ENCODE measurements at places on chromosomes 6 and 20.

DNA sequence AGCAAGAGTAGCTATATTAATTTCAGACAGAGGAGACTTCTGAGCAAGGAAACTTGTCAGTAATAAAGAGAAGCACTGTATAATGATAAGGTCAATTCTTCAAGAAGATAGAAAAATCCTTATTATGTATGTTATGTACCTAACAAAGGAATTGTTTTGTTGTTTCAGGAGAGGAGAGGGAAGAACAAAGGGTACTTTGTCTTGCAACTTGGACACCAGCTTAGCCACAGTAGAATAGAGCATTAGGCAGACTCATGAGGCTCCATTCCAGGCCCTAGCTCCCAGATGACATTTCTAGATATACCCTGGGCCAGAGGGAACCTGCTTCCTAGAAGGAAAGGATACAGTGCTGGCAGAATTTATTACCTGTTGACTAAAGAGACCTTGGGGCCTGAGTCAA lies 6.5 kb upstream of the NUS1 start:
- no peak for DNase-seq

DNA sequence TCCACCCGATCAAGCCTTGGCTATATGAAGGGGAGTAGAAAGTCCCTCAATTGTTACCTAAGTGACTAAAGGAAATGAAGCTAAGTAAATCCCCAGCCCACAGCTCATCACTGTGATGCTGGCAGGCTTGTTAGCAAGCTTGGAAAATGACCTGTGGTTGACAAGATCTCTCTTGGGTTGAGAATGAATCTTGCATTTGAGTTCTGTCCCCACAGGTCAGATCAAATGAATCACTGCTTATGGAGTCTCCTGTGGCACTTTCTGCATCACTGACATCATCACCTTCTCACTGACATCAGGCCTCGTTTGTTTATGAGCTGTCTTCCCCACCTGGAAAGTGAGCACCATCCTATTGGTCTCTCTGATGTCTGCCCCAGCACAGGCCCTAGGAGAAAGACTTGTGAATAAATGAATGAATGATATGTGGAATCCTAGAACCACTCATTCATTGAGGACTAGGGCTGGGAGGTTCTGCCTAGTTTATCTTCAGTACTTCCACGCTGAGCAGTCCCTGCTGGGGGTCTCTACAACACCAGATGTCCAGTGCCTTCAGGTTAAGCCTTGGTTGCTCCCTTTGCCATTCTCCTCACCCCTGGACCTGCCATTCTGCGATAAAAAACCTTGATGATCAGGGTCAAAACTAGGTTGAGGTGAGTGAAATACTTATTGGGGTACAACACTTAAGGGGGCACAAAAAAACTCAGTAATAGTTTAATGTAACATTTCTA lies 318.4 kb upstream of the MOCS1 start:
- no peak for DNase-seq

GRCh38 chr20:10314198-10314597 lies 95.6 kb downstream of the SNAP25 start:
- DNase-seq: no peak

DNA sequence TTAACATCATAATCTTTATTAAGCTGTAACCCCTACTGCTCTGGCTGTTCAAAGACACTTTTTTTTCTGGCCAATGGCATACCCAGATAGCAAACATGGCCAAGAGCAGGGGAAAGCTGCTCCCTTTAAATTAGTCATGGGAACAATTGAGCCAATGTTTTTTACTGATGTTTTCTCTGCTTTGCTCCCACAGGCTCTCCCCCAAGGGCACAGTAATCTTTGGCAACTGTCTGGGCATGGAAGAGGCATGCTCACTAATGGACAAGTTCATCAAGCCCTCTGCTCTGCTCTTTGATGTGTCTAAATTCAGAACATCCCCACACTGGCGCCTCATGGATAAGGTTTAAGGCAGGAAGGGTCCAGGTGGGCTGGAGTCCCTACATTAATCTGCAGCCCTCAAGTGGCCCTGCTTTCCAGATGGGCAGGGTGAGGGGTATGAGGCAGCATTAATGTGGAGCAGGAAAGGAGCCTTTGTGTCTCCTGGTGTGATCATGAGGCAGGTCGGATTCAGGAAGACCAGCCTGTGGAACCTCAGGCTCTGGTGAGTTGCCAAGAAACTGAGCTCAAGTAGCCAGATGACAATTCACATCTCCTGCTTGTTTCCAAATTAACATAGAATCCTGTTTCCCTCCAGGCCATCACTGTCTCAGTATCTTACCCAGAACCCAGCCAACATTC lies 227.0 kb upstream of the CST7 start:
- DNase-seq: no peak

GRCh38 chr20:35395728-35396127 lies 16.0 kb downstream of the UQCC1 start:
- DNase-seq: no peak

- no peak for DNase-seq
Observed at GRCh38 chr6:39330057-39330456, 7.6 kb upstream of the KCNK16 start.

DNA sequence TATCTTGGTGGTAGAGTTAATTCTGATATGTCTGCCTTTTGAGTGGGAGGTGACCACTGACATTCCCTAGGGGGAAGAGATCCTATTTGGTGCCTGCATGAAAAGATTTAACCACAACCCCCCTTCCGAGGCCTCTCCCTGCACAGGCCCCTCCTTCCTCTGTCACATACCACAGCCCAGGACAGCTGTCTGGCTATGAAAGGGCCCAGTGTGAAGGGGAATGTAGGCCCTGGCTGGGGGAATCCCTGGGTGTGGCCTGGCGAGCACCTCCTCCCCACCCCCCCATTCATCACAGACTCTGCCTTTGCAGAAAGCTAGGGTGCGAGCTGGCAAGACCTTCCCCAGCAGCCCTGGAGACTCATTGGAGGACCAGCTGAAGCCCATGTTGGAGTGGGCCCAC lies 27.4 kb upstream of the MAPRE1 start:
- DNase-seq: peak; percentile 13

- DNase-seq: no peak
Observed at GRCh38 chr6:113362301-113363047, 494.7 kb upstream of the MARCKS start.

DNA sequence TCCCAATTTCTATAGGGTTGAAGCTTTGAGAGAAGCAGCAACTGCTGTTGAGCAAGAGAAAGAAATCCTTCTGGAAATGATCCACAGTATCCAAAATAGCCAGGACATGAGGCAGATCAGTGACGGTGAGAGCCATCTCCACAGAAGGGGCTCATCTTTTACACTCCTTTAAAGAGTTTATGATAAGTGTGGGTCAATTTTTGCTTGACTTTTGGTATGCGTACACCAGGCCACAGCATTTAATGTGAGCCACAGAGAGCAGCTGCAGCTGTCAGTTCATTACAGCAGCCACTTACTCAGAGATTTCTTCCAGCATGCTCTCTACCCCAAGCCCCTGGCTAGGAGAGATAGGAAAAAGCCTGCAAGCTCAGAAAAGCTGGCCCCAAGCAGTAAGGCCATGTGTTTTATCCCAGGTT lies 9.9 kb downstream of the BAG2 start:
- no peak for DNase-seq

- DNase-seq: no peak
Observed at GRCh38 chr20:20499439-20499838, 131.5 kb downstream of the INSM1 start.

GRCh38 chr6:106811088-106811686 lies 163.3 kb downstream of the CD24 start:
- no peak for DNase-seq

GRCh38 chr6:141724731-141725130 lies 408.0 kb upstream of the GJE1 start:
- no peak for DNase-seq

- no peak for DNase-seq
Observed at GRCh38 chr6:118892355-118892991, 1.5 kb upstream of the ASF1A start.

DNA sequence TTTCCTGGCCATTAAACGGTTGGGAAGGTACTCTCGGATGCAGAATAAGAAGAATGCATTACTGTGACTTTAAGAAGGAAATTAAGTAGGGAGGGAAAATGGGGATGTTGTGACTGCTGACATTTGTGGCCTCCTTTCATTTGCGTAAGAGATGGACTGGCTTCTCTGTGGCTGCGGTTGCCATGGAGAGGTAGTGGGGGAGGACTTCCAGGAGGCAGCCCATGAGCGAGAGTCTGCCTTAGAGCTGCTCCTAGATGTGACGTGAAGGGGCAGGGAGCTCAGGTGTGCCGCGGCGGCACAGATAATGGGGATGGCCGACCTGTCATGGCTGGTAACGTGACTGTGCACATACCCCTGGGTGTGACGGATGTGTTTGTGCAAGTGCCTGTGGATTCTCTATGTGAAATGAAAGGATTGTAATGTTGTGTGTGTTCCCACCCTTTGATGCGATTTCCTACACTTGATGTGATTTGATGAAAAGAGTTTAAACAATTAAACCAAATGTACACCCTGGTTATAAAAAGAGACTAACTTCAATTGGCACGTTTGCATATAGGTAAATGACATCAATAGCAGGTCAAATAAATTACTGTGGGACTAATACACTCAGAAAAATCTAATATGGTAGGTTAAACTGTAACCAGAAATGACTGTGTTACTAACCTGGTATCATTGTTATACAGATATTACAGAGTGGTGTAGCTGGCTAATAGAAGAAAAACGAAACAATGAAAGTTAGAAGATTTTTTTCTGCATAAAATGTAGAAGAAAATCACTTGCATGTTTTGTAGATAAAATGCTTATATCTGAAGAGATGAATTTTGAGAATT lies 48.9 kb downstream of the HIVEP1 start:
- peak; percentile 61 for DNase-seq

GRCh38 chr20:7196481-7196880 lies 429.0 kb downstream of the BMP2 start:
- no peak for DNase-seq

GRCh38 chr6:20172842-20173456 lies 39.3 kb downstream of the MBOAT1 start:
- no peak for DNase-seq

- DNase-seq: no peak
Observed at GRCh38 chr6:13480631-13481501, 6.5 kb downstream of the GFOD1 start.
